ENCODE measurements at places on chromosomes 3 and 15.
A peak's percentile ranks its signal among the peaks of the same experiment; 100 is the strongest.

DNA sequence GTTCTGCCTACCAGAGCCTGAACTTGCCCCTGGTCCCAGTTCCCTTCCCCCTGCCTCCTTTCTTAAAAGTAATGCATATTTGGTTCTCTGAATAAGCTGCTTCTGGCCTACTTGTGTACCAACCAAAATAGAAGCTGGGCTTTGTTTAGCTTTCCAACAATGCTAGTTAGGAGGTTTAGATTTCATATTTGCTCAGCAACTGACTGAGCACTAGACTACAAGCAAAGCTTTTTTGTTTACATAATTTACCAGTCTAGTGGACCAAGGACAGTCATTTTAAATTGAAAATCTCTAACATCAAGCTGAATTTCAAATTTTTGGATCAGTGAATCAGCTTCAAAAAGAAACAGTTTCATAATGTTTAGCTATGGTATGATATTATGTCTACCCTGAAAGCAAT is 331.2 kb downstream of the ULK4 start:
- no peak for DNase-seq

- DNase-seq, result no peak
Observed at GRCh38 chr3:175093748-175094147, 234.6 kb downstream of the NAALADL2 start.

- DNase-seq, result no peak
Observed at GRCh38 chr3:48399387-48400172, 27.6 kb downstream of the FBXW12 start.

GRCh38 chr15:82942691-82943090 is 9.8 kb downstream of the HOMER2 start:
- DNase-seq, result no peak

DNA sequence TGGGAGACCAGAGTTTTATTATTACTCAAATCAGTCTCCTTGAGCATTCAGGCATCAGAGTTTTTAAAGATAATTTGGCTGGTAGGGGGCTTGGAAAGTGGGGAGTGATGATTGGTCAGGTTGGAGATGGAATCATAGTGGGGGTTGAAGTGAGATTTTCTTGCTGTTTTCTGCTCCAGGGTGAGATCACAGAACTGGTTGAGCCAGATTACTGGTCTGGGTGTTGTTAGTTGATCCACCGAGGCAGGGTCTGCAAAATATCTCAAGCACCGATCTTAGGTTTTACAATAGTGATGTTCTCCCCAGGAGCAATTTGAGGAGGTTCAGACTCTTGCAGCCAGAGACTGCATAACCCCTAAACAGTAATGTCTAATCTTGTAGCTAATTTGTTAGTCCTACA is 141.0 kb downstream of the OTOL1 start:
- DNase-seq, result no peak

DNA sequence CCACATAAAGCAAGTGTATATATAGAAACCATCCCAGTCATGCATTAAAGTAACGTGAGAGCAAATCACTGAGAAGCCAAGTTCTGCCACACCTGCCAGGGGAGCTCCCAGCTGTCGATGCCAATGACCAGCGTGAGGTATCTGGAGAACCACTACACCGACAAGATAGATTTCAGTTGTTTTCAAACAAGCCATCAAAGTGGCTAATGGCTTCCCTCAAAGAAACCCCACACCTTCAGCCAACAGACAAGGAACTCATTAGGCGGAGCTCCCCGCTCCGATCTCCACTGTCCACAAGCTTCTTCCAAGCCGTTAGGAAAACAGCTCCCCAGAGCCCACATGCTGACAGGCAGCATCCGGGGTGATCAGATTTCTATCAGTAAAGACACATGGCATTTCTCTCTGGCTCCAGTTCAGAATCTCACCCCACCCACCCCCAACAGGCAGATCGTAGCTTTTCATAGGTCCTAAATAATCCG is 54.2 kb upstream of the SPATA12 start:
- DNase-seq, result peak; percentile 84

- peak; percentile 87 for DNase-seq
Observed at GRCh38 chr3:132029182-132029902, 5.5 kb downstream of the CPNE4 start.

GRCh38 chr3:101758224-101758623 is 20.8 kb upstream of the NXPE3 start:
- DNase-seq, result no peak

DNA sequence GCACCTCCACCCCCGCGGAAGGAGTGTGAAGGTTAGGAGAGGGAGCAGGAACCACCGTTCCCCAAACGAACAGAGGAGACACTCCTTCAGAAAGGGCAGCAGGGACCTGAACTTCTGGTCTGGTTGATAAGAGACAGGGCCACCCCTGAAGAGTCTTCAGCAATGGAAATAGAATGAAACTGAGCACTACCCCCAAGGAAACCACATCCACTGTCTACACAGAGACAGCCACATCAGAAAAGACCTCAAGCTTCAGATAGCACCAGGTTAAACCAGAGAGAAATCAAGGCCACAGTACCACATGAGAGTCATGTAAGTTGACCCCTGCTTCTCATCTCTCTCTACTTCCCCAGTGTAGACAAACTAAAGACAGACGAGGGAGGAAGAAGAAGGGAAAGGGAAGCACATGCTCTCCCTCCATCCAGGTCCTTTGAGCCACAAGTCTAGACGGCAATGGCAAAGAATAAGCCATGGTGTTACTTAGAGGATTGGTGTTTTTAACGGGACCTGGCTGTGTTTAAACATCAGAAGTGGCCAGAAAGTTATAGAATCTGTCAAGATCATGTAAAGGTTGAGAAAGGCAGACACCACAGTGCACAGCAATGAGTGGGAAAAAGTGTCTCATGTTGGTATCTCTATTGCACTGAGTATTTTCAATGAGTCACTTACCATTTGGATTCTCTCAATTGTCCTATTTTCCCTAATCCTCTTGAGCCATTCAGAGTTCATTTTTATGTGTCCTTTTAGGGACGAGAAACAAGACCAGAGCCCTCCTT is 31.4 kb upstream of the CTNNB1 start:
- DNase-seq, result no peak

GRCh38 chr15:44034933-44035624 is 160.0 kb downstream of the FRMD5 start:
- no peak for DNase-seq

DNA sequence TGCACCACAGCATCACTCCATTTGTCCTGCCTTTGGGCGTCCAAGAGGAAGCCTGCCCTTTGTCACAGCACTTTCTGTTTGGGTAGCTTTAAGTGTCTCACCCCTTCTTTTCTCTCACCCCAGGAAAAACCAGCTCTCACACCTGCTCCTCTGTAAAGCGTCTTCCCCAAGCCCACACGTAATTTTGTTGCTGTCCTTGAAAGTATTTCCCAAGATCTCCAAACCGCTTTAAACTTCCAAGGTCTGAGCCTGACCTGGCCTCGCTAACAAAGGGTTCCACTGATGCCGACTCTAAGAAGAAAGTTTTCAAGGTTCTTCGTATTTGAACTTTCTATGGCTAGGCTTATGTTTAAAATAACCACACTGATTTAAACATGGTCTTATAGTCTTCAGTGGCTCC is 5.3 kb downstream of the ABHD2 start:
- DNase-seq, result no peak

- DNase-seq, result peak; percentile 49
Observed at GRCh38 chr3:195160257-195160898, 110.6 kb downstream of the XXYLT1 start.

- DNase-seq, result no peak
Observed at GRCh38 chr3:10574101-10574620, 68.8 kb upstream of the ATP2B2 start.

DNA sequence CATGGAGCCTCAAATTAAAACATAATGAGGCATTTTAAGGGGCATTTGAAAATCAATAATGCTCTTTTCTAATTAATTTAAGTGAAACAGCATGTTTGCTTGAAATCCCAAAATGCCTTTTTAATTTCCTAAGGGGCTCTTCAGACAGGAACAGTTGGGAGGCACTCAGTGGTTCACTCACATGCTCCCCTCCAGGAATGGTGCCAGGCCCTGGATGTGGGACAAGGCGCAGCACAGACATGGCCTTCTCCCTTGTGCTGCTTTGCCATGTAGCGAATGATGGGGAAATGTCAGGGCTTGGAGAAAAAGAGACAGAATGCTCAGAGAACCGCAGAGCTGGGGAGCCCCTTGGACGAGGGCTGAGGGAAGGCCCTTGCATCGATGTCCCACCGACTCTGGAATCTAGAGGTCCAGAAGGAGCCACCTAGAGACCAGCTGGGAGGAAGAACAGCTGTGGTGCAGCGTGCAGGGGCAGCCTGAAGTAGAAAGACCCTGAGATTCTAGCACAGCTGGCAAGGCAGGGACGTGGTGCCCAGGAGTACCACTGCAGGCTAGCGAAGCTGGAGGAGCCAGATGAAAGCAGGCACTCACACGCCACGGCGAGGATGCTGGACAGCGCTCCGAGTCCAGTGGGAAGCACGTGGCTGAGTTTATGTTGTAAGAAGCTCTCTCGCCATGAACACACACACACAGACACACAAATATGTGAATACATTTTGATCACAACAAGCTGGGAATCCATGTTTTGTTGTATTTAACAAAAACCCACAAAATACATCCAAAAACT is 27.0 kb downstream of the NSMCE3 start:
- peak; percentile 39 for DNase-seq

- peak; percentile 4 for DNase-seq
Observed at GRCh38 chr15:82298520-82298919, 35.9 kb downstream of the SAXO2 start.

DNA sequence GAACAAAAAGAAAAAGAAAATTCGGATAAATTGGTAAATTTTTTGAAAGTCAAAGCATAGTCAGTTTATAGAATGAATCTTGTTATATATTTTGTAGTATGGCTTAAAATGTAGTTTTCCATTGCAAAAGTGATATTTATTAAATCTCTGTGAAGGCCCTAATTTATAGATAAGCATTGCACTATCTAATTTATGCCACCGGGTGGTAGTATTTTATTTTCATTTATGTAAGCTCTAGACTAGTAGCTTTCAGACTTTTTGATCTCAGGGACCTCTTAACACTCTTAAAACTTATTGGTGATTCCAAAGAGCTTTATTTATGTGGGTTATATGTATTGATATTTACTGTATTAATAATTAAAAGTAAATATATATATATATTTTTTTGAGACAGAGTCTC is 133.9 kb upstream of the LRRFIP2 start:
- peak; percentile 54 for DNase-seq

GRCh38 chr3:178634975-178635374 is 98.7 kb downstream of the KCNMB2 start:
- no peak for DNase-seq

GRCh38 chr3:113744941-113745755 is 901 bp downstream of the NAA50 start:
- DNase-seq, result peak; percentile 93

DNA sequence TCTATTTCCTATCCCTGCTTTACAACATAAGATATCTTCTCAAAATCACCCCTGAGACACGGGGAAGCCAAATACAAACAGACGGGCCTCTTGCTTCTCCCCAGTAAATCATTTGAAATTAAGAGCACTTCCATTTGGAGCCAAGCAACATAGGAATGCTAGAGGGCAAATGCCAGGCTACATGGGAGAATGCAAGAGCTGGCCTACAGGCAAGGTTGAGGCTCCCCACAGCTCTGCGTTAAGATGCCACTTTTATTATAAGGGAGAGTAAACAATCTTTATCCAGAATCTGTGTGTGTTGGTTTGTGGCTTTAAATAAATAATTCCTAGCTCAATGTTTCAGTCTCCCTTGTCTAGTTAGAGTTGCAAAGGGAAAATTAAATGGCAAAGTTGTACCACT is 305.1 kb upstream of the KCNH8 start:
- DNase-seq, result no peak

DNA sequence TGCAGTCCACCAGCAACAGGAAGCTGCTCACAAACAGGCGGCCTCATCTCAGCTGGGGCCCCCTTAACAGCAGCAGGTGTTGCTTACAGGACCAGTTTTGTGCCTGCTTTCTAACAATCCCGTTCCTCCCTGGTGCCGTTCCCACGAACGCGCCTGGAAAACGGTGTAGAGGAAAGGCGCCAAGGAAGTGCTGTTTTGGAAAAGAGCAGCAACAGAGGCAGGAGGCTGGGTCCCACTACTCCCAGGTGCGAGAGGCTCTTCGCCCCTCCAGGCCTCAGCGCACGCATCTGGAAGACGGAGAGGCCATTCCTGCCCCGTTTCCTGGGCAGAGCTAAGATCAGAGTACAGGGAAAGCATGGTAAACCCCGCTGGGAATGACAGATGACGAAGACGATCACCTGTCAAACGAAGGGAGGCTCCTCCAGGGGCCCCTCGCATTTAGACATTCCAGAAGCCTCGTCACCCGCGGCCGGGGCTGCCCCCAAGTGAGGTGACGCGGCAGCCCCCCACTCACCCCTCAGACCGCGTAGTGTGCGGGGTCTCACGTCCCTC is 603 bp downstream of the SCAPER start:
- peak; percentile 73 for DNase-seq

DNA sequence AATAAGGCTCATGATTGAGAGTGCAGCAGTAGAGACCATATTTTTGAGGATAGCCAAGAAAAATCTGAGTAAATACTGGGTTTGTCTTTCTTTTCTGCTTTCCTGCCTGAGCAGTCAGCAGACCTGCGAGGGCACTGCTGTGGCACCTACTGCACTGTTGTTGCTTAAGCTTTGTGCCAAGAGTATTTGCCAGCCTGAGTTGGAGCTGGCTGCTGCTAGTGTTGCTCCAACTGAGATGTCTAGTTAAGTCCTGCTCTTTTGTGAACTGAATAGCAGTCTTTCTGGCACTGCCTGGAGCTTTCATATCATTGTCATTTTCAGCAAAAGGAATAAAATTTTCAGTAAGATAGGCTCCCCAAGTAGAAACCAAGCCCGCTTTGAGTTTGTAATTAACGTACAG is 214.5 kb upstream of the P2RY1 start:
- DNase-seq, result no peak

- DNase-seq, result no peak
Observed at GRCh38 chr3:123163141-123163540, 38.6 kb upstream of the SEC22A start.

GRCh38 chr3:64349551-64349950 is 124.3 kb upstream of the PRICKLE2 start:
- no peak for DNase-seq

DNA sequence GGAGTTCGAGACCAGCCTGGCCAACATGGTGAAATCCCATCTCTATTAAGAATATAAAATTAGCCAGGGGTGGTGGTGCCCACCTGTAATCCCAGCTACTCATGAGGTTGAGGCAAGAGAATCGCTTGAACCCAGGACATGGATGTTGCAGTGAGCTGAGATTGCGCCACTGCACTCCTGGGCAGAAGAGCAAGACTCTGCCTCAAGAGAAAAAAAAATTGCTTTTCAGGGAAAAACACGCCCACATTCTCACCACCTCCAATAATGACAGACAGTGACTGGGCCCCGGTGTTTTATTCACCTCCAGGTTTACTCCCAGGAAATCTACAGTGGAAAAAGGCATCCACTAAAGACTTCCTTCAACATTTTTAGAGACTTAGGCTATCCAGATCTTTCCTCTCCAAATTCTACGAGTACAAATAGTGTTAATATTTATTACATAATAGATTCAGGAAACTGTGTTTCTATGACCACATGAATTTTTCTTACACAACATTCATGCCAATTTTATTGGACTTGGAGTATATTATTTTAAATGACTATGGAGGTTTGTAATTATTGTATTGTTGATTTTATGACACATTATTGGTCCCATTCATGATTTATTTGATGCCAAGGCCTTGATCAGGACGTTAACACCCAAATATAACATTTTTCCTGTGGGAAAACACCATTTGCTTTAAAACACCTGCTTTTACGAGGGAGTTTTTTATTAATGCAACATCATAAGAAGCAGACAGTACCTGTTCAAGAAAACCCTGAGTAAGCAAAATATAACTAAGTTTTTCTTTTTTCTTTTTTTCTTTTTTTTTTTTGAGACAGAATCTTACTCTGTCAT is 26.6 kb downstream of the IGF2BP2 start:
- DNase-seq, result no peak

GRCh38 chr15:72368325-72368724 is 7.5 kb downstream of the HEXA start:
- no peak for DNase-seq

GRCh38 chr3:153246806-153247205 is 84.8 kb downstream of the RAP2B start:
- peak; percentile 16 for DNase-seq

All from tongue (tissue), 3 donors.